ENCODE measurements at places on chromosomes 2 and 18.

- DNase-seq = no peak
Measured at GRCh38 chr2:64914735-64915509, 74.3 kb upstream of the SLC1A4 start.

- no peak for DNase-seq
Measured at GRCh38 chr2:168518555-168519066, 62.5 kb downstream of the CERS6 start.

DNA sequence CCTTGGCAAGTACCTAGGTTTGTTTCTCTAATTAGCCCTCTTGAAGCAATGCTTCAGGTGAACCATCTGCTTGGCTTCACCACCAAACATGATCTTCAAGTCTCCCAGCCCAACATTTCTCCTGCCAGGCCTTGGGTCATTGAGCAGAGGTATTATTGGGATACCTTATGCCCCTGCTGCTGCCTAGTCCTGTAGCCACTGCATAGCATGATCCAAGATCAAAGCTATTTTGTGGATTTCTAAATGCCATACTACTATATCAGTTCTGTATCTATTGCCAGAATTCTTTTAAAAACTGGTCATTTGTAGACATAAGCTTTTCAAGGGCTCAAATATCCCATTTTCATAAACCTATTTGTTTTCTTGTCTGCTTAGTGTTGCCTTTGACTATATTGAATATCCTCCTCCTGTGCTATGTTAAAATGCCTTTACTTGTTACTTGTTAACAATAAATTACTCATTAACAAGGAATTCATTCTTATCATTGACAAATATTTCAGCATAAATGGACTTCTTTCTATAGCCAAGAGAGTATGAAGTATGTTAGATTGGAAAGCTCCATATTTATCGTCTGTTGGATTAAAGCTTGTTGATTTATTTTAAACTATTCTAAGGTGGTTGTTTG, 204.5 kb upstream of the RBBP8 start:
- DNase-seq = no peak

DNA sequence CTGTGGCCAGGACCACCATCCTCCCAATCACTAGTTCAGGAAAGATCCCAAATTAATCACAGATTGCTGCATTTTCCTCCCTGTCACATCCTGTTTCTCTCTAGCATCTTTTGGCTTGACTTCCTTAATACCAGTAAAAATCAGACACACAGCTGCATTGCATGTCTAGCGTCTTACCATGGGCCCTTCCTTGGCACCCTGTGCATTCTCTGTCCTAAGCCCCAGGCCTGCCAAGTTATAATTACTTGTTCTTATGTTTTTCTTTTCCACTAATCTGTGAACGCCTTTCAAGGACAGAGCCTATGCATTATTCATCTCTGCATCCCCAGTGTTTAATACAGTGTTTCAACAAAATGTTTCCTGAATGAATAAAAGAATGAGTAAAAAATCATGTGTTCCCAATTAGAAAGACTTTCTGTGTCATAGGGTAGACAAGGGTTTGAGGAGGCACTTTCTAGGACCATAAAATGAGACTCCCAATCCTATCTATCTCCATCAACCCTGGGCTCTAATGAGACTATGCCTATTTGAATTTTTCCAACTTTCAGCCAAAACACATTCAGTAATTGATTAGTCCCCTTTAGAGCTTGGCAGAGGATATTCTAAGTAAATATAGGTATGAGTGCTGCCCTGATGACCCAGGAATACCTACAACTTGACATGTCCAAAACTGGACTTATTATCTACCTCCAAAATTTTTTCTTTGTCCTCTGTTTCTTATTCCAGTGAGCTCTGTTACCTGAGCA, 10.3 kb upstream of the NT5C1B start:
- no peak for DNase-seq

- DNase-seq = no peak
Measured at GRCh38 chr2:200367155-200367554, 60.7 kb downstream of the SPATS2L start.

GRCh38 chr2:46383113-46383395, 85.8 kb downstream of the EPAS1 start:
- no peak for DNase-seq

GRCh38 chr18:33833842-33834241, 255.8 kb downstream of the ASXL3 start:
- DNase-seq = no peak

GRCh38 chr18:12304351-12305210, 3.5 kb upstream of the TUBB6 start:
- DNase-seq = no peak

DNA sequence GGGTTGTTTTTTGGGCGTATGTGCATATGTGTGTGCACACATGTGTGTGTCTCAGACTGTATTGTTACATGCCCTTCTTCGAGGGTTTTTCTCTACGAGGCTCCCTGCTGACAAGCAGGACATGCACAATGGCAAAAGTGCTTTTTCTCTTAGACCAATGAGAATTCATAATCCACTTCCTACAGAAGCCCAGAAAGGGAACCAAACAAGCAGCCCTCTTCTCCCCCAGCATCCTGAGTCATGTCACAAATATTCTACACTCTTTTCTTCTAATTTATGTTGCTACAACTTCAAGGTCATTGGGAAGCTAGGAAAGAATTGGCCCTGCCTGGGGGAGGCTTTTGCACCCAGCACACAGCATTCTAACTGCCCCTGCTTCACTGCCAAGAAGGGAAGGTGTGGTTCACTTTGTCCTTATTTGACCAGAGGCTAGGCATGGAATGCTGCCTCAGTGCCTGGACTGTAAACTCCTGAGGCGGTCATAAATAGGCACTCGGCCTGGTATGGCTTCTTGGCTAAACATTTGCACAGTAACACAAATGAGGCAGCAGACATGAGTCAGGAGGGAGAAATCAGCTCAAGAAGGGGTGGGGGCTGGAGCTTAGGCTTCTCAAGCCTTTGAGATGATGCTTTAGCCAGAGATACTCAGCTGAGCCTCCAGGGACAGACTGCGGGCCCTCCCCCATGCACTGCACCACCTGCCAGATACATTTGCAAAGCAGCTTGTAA, 92.7 kb upstream of the KLF7 start:
- no peak for DNase-seq

- DNase-seq = no peak
Measured at GRCh38 chr2:162113088-162113775, 38.8 kb downstream of the GCG start.

DNA sequence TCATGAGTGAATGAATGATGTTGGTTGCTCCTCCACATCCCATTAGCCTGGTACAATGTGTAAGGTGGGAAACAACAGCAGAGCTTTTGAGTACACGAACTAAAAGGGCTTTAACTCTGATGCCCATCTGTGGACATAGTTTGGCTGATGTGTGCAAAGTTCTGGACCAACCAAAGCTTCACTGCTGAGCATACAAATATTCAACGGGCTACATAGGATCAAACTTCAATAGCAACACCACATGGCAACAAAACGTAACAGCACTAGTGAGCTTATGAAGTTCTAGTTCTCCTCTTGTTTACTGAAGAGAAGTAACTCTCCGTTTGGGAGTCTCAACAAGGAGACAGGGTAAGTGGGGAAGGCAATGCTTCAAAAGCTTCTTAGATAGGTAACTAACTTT, 20.4 kb downstream of the STAM2 start:
- DNase-seq = no peak

DNA sequence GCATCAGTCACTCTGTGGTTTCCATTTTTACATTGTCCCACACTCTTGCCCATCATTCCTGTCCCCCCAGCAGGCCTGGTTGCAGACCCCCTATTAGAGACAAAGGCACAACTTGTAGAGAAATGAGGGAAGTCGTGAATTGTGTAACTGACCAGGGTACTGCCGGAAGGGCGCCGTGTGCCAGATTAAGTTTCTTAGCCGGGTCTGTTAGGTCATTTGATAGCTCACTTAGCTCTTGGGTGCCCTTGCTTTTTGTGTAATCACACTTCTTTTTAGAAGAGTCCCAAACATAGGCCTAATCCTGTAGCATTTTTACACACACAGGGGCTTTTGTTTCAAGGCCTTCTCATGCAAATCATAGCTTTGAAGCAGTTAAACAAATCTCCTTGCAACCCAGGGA, 87.2 kb downstream of the CTAGE1 start:
- DNase-seq = no peak

DNA sequence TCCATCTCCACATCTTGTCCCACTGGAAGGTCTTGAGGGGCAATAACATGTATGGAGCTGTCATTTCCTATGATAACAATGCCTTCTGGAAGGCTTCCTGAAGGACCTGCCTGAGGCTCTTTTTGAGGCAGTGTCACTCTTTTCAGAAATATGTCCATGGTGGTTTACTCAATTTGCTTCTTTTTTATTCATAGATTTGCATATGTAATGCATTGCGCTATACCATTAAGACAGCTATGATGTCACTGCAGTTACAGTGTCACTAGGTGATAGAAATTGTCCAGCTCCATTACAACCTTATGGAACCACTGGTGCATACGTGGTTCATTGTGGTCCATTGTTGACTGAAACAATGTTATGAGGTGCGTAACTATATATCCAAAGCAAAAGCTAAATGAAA, 19.9 kb downstream of the NABP1 start:
- DNase-seq = no peak

- no peak for DNase-seq
Measured at GRCh38 chr2:6824962-6825361, 40.7 kb downstream of the CMPK2 start.

DNA sequence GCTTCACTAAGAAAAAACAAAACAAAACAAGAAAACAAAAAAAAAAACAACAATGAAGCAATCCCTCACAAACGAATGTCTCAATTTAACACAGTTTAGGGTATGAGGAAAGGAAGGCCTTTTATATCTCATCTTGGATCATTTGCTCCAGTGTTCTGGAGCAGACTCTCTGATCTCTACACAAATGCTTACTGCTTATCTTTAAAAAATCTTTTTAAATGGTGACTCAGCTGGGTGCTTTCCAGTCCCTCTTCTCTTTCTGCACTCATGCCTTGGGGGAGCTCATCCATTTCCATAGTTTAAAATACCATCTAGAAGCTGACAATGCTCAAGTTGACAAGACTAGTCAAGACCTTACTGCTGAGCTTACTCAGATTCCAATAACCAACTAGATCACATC, 56.2 kb downstream of the ETAA1 start:
- no peak for DNase-seq

- no peak for DNase-seq
Measured at GRCh38 chr2:237315829-237316225, 98.1 kb downstream of the COL6A3 start.

GRCh38 chr2:75464348-75464946, 96.3 kb downstream of the EVA1A start:
- DNase-seq = no peak

DNA sequence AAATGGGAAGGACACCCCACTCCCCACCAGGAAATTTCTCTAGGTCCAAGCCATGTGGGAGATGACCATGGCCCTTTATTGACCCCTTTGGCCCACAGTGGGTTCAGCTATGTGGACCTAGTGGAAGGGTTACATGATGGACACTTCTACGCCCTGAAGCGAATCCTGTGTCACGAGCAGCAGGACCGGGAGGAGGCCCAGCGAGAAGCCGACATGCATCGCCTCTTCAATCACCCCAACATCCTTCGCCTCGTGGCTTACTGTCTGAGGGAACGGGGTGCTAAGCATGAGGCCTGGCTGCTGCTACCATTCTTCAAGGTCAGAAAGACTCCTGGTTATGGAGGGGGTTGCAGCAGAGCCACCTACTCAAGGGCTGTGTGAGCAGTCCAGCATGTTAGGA, 1.3 kb downstream of the STK16 start:
- no peak for DNase-seq

DNA sequence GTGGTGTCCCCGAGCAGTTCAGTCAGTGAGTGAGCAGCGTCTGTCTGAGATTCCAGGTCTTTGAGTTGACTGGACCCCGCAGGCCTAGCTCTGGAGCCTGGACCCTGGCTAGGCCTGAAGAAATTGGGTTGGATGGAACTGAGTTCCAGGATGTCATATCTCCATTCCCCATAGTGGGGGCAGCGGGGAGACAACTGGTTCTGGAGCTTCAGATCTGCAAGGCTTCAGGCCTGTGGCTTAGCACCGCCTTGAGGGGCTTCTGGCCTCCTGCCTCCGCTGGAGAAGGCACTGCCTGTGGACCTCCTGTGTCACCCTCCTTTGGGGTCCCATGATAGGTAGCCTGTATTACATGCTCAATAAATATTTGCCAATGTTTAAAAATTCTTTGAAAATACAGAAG, 288.4 kb upstream of the ID2 start:
- DNase-seq = no peak

DNA sequence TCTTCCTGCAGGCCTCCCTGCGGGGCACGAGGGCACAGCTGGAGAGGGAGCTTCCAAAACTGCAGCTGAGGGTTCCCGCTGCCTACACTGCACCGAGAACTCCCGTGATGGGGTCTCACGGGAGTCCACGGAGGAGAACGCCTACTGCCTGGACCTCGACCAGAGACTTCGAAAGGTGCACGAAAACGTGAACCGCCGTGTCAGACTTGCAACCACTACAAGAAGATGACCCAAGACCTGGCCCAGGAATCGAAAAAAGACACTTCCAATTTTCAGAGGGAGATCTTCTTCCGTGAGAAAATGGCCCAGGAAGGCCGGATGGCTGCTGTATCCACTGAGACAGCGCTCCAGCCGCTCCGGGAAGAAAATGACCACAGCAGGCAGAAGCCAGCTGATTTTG, 52.9 kb upstream of the TXNDC2 start:
- no peak for DNase-seq

DNA sequence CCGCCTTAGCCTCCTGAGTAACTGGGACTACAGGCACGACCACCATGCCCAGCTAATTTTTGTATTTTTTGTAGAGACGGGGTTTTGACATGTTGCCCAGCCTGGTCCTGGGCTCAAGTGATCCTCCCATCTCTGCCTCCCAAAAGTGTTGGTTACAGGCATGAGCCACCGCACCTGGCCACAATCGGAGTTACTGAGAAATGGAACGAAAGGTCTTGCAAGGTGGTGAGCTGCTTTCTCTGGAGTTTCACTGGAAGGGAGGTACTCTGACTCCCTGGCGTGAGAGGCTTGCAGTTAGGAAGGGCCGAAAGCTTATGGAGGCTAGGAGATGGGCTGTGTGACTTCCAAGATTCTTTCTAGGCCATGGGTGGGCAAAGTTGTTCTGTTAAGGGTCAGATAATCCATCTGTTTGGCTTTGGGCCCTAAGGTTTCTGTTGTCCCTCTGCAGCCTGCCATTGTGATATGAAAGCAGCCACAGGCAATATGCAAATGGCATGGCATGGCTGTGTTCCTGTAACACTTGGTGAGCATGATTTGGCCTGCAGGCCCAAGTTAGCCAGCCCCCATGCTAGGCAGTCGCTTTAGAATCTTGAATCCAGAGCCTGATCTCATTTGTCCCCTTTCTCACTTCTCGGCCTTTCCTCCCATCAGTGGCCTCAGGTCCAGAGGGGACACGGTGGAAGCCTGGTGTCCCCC, 7.9 kb downstream of the EFHD1 start:
- DNase-seq = no peak

- no peak for DNase-seq
Measured at GRCh38 chr2:23636426-23636825, 251.4 kb downstream of the KLHL29 start.

DNA sequence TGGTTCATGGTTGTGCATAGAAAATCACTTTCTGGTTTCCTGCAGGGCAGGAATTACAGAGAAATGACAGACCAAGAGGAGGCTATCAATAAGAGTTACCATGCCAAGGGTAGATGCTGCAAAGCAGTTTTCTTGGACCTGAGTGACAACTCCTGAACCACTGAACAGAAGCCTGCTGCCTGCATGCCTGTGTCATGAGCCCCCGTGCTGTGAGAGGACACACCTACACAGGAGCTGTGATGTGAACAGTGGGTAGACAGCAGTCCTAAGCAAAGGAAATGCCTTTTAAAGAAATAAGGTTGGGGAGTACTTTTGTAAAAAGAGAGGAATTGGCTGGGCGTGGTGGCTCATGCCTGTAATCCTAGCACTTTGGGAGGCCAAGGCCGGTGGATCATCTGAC, 54.2 kb upstream of the CREB1 start:
- no peak for DNase-seq

Measured in activated CD4-positive, alpha-beta T cell treated with anti-CD3 and anti-CD28 coated beads, Interleukin-2, amount 50 U/mL, for 24 hours (primary cell).